Progenitor cell of endocrine pancreas (in vitro differentiated cells): ENCODE measurements at places on chromosomes 16 and 17. TPM values are rescaled to one million over a fixed set of nuclear protein-coding genes. Genes with fewer than 3 reads are reported as not detected.

DNA sequence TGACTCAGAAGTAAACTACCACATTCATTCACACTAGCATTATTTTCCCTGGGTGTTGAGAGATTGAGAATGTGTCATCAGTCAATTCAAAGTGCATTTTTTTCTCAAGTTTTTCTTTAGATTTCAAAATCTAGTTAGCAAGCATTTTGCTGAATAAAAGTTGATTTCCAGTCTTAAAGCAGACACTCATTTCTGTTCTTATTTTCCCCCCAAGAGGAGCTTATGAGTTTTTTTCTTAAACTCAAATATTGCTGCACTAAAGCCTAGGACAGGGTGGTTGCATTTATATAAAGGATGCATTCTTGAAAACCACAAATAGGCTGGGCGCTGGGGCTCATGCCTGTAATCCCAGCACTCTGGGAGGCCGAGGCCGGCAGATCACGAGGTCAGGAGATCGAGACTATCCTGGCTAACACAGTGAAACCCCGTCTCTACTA lies 15.3 kb downstream of the CDH3 start:
- H3K36me3 ChIP-seq: peaks cover 5% of the 10 kb centered on the region
- H3K4me1 ChIP-seq: no peaks in the 10 kb centered on the region
- no peak overlapping the region for H3K27ac ChIP-seq
- H3K4me3 ChIP-seq: no peak overlapping the region

DNA sequence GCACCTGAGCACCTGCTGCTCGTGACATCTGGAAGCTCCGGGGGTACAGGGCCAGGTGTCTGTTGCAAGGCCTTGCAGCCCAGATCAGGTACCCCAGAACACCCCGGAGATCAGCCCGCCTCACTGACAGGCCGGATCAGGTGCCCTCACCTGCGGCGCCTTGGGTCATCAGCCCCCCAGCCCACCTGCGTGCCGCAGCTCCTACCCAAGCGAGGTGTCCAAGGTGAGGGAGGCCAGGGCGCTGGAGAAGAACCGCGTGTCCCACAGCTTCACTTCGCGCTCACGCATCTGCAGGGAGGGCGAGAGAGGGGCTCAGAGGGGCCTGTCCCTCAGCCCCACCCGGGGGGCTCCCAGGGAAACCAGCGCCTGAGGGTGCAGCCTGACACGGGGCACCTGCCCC lies 16.1 kb downstream of the VASN start:
- H3K27ac ChIP-seq: no peak overlapping the region
- H3K36me3 ChIP-seq: no peaks in the 10 kb centered on the region
- no peak for DNase-seq
- H3K27me3 ChIP-seq: no peaks in the 10 kb centered on the region

GRCh38 chr17:14201021-14201987 lies 35.4 kb downstream of the CDRT15 start:
- no peak overlapping the region for H3K4me3 ChIP-seq
- no peak for DNase-seq
- no peaks in the 10 kb centered on the region for H3K27me3 ChIP-seq
- peaks cover 2% of the 10 kb centered on the region for H3K36me3 ChIP-seq

- DNase-seq: no peak
- H3K4me1 ChIP-seq: no peaks in the 10 kb centered on the region
- no peak overlapping the region for H3K4me3 ChIP-seq
- H3K27me3 ChIP-seq: no peaks in the 10 kb centered on the region
Observed at GRCh38 chr17:17562146-17562511, 29.4 kb downstream of the PEMT start.

DNA sequence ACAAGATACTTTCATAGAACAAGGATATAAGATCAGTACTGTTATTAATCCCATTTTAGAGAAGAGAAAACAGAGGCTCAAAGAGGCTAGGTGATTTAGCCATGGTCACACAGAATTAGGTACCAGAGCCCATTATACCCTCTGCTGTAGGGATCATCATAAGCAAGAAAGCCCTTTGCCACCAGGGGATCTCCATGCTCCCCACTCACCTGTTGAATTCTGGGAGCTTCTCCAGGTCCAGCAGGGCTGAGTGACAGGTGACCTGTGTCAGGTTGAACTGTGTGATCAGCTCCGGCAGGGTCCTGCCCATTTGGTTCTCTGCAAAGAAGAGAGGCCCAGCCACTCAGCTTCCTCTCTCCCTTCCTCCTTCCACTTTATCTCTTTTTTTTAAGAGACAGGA lies 22.2 kb upstream of the GGA2 start:
- no peak overlapping the region for H3K27ac ChIP-seq
- no peak for DNase-seq
- no peaks in the 10 kb centered on the region for H3K27me3 ChIP-seq
- no peak overlapping the region for H3K4me3 ChIP-seq

DNA sequence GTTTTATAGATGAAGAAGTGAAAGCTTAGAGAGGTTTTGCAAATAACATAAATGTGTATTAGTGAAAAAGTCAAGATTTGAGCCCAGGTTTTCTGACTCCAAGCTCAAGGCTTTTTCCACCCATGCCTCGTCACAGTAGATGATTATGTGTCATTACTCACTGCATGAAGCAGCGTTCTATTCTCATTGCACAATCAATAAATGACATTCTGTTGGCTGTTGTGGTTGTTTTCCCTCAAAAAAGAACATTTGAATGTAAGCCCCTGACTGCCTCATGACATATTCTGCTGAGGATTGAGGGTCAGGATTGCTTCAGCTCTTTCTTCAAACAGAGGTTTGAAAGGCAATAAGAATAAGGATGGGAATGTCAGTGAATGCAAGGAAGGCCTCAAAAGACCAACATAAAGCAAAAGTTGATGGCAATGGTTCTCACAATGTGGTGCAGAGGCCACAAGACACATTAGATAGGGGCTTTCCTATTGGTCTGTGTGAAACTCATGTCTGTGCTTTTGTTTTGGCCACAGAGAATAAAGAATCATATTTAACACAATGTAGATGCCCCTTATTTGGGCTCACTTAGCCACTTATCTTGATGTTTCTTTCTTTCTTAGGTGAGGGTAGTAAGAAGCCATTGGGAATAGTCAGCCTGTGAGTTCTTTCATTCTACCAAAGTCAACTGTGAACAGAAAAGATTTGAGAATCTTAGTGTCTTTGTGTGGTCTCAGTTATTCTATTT lies 5.4 kb upstream of the MMD start:
- peaks cover 14% of the 10 kb centered on the region for H3K27me3 ChIP-seq
- no peak for DNase-seq
- no peaks in the 10 kb centered on the region for H3K36me3 ChIP-seq
- H3K4me1 ChIP-seq: peaks cover 8% of the 10 kb centered on the region
- H3K4me3 ChIP-seq: no peak overlapping the region

- DNase-seq: no peak
- no peak overlapping the region for H3K4me3 ChIP-seq
- peaks cover 3% of the 10 kb centered on the region for H3K27me3 ChIP-seq
Observed at GRCh38 chr17:67281053-67281452, 36.1 kb upstream of the HELZ start.

DNA sequence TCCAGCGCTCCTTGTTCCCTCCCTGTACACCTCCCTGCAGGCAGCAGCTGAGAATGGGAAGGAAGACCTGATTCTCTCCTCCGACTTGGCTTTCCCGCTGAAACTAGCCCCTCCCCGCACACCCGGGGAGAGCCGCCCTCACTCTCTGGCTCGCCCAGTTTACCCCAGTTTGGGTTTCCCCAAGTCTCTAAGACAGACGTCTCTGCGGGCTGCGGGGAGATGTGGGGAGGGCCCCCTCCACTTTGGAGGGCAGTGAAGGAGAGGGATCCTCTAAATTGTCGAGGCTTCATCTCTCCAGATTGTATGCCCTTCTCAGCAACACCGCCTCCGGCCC lies 797 bp downstream of the GRB7 start:
- peaks cover 38% of the 10 kb centered on the region for H3K4me1 ChIP-seq
- H3K27ac ChIP-seq: peak overlapping the region; percentile 86
- H3K27me3 ChIP-seq: peaks cover 13% of the 10 kb centered on the region
- H3K36me3 ChIP-seq: no peaks in the 10 kb centered on the region

DNA sequence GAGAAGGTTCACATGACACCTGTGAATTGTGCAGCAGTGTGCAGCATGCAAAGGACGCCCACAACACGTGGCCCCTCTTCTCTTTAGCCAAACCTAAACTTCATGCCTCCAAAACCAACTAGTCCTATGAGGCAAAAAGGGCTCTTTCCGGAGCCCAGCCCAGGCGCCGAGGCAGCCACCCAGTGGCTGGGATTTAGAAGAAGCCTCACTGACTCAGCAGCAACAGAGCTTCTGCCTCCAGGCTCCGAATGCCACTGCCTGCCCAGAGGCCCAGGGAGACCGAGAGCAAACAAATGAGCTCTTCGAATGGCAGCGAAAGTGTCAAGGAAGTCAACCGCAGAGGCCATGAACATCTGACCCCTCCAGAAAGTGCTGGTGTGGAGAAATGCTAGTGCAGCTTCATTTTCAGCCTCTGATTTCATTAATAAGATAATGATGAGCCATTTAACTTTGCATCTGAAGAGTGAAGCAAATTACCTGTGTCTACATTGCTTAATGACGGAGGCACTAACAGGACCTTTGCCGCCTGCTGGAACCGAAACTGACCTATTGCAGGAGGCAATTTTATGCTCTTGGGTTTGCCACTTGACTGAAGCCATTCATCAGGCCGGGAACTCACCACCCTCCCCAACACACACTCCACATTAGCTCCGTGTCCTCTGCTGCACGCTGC lies 157.7 kb upstream of the RPL38 start:
- no peak overlapping the region for H3K27ac ChIP-seq
- no peaks in the 10 kb centered on the region for H3K36me3 ChIP-seq
- H3K4me1 ChIP-seq: no peaks in the 10 kb centered on the region
- H3K4me3 ChIP-seq: no peak overlapping the region

DNA sequence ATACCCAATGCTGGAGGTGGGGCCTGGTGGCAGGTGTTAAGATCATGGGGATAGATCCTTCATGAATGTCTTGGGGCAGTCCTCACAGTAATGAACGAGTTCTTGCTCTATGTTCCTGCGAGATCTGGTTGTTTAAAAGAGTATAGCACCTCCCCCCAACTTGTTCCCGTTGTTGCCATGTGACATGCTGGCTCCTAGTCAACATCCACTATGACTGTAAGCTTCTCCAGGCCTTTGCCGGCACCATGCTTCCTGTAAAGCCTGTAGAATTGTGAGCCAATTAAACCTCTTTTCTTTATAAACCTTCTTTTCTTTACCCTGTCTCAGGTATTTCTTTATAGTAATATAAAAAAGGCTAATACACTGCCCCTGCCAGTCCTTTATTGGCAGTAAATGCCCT lies 33.3 kb downstream of the RANBP10 start:
- H3K27me3 ChIP-seq: no peaks in the 10 kb centered on the region
- H3K27ac ChIP-seq: no peak overlapping the region
- peaks cover 16% of the 10 kb centered on the region for H3K36me3 ChIP-seq

DNA sequence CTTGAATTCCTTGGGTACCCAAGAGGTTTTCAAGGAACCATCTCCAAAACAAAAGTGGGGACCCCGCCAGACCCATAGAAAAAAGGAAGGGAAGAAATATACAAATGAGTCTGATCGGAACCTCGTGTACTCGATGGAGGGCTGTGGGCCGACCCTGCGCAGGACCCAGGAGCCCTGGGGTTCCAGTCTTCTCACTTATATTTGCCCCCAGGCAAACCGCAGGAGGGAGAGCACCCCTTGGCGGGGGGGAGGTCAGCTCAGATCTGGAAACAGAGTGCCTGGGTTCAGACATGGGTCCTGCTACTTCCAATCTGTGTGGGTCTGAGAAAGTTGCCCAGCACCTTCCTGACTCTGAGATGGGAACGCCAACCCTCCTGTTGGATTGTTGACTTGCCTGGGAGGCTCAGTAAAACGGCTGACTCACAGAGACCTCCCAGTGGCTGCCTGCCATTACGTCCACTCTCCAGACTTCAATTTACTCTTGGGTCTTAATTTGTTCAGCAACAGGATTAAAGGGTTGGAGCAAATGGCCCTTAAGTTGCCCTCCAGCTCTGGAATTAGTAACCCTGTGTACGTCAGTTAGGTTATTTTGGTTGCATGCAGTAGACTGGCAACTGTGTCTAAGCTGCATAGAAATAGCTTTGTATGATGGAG lies 24.9 kb upstream of the CACNG4 start:
- H3K27ac ChIP-seq: no peak overlapping the region
- H3K4me3 ChIP-seq: no peak overlapping the region

The CA4 gene
- total RNA-seq: 8.2 and 9.3 TPM in 2 replicates

The SMTNL2 gene
- total RNA-seq: 8.3 and 8.6 TPM in 2 replicates
